ENCODE measurements at places on chromosomes 1 and 21. TPM values are rescaled to one million over a fixed set of nuclear protein-coding genes. Genes with fewer than 3 reads are reported as not detected.

NOS1AP gene
- total RNA-seq = 0.94 TPM

DNA sequence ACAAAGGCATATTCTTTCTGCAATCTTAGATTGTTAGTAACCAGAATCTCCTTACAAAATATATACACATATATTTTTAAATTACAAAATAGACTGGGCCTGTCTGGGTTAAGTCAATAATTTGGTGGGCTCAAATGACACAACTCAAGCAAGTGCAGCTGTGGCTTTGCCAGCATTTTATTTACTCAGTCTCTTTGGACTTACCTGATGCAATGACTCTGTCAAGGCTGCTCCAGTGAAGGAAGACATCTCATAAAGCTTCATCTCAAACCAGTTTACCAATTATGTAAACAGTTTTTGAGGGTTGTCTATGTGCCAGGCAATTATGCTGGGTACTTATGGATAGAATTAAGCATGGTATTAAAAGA, 22.8 kb upstream of the ABCA4 start:
- no peak for DNase-seq

DNA sequence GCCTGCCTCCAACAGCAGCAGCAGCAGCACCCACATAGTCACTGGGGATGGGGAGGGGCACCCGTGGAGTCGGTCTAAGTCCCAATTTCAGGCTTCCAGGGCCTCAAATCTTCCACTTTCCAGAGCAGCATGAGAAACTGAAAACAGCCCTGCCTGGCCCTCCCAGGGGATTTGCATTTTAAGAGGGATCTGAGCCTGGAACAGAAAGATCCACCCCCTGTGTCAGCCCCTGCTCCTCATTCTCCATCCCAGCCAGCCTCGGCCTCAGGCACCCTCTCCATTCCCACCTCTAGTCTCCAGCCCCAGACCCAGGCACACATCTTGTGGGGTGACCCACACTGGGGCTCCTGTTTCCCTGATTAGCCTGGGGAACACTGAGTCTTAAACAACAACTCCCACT, 51.8 kb downstream of the FBXO2 start:
- no peak for DNase-seq

CFAP57 gene
- 0.18 TPM for total RNA-seq

FMO4 gene
- total RNA-seq = 1.1 TPM

- DNase-seq = no peak
Observed at GRCh38 chr1:217734973-217735372, 103.8 kb downstream of the SPATA17 start.

GRCh38 chr1:25245809-25246599, 1.2 kb downstream of the RSRP1 start:
- no peak for DNase-seq

NR1I3 gene
- total RNA-seq = not detected

DNA sequence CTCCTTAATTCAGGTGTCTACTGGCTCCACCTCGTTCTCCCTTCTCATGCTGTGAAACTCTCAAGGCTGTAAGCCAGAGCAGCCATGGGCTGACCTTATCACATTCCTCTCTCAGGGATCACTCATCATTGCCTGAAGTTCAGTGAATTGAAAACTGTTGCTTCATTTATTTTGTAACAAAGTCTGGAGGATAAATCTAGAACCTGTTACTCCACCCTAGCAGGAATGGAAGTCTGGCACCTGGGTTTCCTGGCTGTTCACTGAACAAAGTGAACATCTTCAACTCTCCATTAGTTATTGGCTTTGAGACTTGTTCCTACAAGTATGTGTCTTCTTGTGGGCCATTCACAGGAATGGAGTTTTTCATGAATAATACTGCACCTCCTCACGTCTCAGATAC, 584.1 kb downstream of the PTPRU start:
- no peak for DNase-seq

- no peak for DNase-seq
Observed at GRCh38 chr1:109482242-109482641, 1.5 kb upstream of the ATXN7L2 start.

- no peak for DNase-seq
Observed at GRCh38 chr21:42790520-42791065, 88.7 kb downstream of the WDR4 start.

GRCh38 chr1:218582646-218583045, 237.5 kb downstream of the TGFB2 start:
- no peak for DNase-seq

DNA sequence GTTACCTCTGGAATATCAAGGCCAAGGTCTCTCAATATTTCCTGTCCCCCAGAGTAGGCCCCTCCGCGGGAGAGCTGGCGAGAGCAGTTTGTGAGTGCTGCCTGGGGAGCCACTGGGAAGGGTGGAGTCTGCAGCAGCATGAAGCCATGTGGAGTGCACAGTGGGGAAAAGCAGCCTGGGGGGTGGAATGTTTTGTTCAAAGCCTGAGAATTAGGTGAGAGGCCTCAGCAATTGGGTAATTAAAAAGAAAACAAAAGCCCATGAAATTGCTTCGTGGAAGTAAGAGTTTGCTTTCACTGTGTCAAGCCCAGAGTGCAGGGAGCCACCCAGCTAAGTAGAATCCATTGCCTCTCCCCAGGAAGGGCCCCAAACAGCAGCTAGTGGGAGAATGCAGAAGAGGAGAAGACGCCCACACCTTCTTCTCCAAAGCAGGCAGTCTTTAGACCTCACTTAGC, 30.2 kb upstream of the DISC1 start:
- no peak for DNase-seq

DNA sequence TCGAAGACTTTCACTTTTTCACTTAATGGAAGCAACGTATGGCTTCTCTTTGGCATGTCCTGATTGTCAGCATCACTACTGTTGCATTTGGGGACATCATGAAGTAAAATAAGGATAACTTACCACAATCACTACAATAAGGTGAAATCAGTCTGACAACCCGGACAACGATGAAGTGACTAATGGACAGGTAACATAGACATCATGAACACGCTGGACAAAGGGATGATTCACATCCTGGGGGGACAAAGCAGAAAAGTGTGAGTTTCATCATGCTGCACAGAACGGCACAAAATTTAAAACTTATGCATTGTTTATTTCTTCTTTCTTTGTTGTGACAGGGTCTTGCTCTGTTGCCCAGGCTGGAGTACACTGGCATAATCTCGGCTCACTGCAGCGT, 53.9 kb downstream of the FH start:
- DNase-seq = no peak

CDA gene
- not detected for total RNA-seq

- no peak for DNase-seq
Observed at GRCh38 chr1:203178083-203178482, 2.5 kb upstream of the MYBPH start.

DNA sequence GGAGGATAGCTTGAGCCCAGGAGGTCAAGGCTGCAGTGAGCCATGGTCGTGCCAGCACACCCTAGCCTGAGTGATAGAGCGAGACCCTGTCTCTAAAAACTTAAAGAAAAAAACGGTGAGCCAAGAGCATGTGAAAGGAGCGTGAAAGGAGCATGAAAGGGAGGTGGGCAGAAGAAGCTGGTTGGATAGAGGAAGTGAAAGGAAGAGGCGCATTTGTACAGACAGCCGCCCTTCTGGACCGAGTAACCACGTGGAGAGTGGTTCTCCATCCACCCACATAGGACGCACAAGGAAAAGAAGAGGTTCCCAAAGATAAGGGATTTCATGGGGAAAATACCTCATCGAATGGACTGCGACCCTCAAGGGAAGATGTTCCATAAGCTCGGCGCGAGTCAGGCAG, 60.4 kb upstream of the IFNAR2 start:
- no peak for DNase-seq

GRCh38 chr1:90716552-90717355, at the start of gene BARHL2:
Gene BARHL2 (minus strand): TSS chr1:90717302. CDS start chr1:90717195, 107 bp downstream.
- no peak for DNase-seq

- peak; percentile 93 for DNase-seq
Observed at GRCh38 chr1:226664413-226665101, 74.5 kb downstream of the ITPKB start.

DNA sequence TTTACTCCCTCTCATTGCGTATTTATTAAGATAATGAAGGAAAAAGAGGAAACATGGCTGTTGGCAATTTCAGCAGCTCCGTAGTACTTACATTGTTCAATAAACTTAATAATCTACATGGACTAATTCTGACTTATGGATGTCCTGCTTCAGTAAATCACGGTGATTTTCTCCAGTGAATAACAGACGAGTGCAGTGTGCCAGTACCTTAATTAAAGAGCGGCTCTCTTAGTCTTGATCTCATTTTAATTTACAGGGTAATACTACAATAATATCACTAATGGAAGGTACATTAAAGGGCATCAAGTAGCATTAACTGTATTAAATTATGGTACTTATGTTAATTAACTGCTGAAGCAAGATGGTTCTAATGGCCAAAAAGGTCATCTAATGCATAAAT, 187.2 kb downstream of the NTNG1 start:
- no peak for DNase-seq

GLMN gene
- 13.3 TPM for total RNA-seq

LHX8 gene
- total RNA-seq = 0.52 TPM

RASAL2 gene
- total RNA-seq = 45.3 TPM

DNA sequence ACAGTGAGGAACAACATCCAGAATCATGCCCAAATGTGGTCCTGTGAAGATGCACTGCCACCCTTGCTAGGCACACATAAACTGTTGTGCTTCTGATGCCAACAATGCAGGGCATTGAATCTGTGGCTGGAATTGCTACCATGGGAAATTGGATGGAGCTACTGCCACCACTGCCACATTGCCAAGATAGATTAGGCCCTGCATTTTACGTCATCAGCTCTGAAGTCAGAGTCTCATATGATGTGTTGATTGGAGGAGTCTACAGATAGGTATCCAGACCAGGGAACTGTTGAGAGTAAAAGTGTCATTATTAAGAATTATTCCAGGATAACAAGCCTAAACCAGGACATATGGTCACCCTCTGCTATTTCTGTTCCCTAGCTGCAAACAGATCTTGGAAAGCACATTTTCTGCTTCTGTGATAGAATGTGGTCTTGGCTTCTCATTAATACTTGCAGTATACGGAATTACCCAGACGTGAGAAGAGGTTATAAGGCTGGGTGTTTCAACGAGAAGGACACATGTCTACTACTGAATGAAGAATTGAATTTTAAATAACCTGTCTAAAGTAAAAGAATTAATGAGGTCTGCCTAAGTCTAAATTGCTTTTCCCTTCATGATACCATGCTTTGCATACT, 106.6 kb downstream of the TNNI3K start:
- DNase-seq = no peak

SEC16B gene
- 4.2 TPM for total RNA-seq

LMX1A gene
- total RNA-seq = not detected

DNA sequence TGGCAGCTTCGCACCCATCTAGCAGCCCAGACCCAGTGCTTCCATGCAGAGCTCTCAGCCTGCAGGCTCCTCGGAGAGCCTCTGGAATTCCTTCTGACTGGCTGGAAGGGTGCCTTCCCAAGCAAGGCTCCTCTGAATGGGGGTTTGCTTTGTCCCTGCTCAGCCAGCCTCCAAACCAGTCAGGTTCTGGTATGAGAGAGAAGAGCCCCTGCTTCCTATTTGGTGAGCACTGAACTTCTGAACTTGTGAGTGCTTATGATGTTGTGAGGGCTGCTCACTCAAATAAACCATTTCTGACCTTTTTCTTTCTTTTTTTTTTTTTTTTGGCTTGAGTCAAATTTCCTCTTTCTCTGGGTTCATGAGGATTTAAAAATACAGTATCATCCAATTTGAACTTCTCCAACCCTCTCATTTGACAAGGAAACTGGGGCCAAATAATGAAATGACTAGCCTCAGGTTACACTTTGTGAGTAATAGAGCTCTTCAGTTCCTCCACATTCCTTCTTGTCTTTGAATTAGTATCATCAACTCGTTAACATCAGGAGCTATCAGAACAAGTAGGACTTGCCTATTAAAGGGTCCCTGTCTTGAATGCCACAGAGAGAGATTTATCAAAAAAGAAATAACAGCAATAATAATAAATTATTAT, 39.6 kb downstream of the GFI1 start:
- DNase-seq = peak; percentile 49

GRCh38 chr21:45172420-45172819, 98.0 kb downstream of the ADARB1 start:
- no peak for DNase-seq

GRCh38 chr1:9490605-9491339, 48.5 kb upstream of the SLC25A33 start:
- peak; percentile 51 for DNase-seq

- DNase-seq = peak; percentile 66
Observed at GRCh38 chr1:56330391-56331026, 248.9 kb downstream of the PLPP3 start.

S100A8 gene
- total RNA-seq = not detected

EIF4G3 gene
- 80.7 TPM for total RNA-seq

KLF17 gene
- total RNA-seq = 0.09 TPM

TTC22 gene
- not detected for total RNA-seq

ARHGAP29 gene
- 17.6 TPM for total RNA-seq

TNNI3K gene
- not detected for total RNA-seq

AGO1 gene
- total RNA-seq = 35.1 TPM

- DNase-seq = no peak
Observed at GRCh38 chr1:5680600-5680999, 311.6 kb downstream of the NPHP4 start.

KCNN3 gene
- 0.66 TPM for total RNA-seq

C1orf226 gene
- total RNA-seq = 0.89 TPM

- no peak for DNase-seq
Observed at GRCh38 chr1:27868932-27869718, 3.2 kb upstream of the THEMIS2 start.

AIDA gene
- 86.5 TPM for total RNA-seq

DNA sequence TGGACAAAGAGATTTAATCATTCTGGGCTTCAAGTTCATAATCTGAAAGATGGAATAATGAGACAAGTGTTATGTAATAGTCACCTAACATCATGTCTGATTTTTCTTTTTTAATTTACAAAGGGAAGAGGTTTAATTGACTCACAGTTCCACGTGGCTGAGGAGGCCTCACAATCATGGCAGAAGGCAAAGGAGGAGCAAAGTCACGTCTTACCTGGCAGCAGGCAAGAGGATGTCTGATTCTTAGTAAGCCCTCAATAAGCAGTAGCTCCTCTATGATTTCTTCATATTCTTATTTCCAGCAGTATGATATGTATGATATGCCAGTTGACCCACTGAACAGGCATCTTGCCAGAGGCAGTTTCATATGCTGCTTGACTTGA, 152.7 kb downstream of the S1PR1 start:
- DNase-seq = no peak

GRCh38 chr1:45545553-45546310, 4.9 kb upstream of the AKR1A1 start:
- no peak for DNase-seq

GRCh38 chr1:53172426-53173128, 24.0 kb upstream of the CPT2 start:
- no peak for DNase-seq

GRCh38 chr1:164240081-164240480, 318.9 kb upstream of the PBX1 start:
- no peak for DNase-seq

- no peak for DNase-seq
Observed at GRCh38 chr1:210951279-210951678, 182.7 kb downstream of the KCNH1 start.
